ENCODE measurements at places on chromosomes 6 and 20.

DNA sequence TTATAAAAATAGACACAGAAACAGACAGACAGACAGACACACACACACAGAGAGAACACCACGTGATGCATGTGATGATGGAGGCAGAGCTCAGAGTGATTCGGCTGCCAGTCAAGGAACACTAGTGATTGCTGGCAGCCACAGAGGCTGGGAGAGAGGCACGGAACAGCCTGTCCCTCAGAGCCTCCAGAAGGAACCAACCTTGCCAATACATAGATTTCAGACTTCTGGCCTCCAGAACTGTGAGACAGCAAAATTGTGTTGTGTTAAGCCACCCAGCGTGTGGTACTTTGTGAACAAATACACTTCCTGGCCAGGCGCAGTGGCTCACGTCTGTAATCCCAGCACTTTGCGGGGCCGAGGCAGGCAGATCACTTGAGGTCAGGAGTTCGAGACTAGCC lies 9.5 kb upstream of the PARD6B start:
- no peak for DNase-seq

DNA sequence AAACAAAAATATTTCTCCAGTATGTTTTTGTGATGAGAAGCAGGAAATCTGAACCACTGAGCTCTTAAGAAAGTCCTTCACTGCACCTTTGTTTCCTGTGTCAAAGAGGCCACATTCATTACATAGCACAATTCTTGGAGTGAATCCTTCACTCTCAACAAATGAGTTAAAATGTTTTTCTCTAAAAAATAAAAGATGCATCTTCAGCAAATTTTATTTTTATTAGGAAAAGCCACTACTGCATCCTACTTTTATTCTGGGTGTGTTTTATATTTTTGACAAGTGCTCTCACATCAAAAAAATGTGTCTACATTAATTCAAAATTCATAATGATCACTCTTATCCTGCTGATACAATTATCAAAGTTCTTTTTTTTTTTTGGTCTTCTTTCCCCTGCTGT lies 76.3 kb downstream of the PLCB4 start:
- DNase-seq = no peak

GRCh38 chr6:16982807-16983206 lies 119.0 kb upstream of the STMND1 start:
- peak; percentile 38 for DNase-seq

GRCh38 chr6:130385064-130385695 lies 19.4 kb downstream of the TMEM200A start:
- DNase-seq = no peak

- DNase-seq = no peak
These were observed 12.5 kb downstream of the ATRN start for GRCh38 chr20:3483309-3483708.

DNA sequence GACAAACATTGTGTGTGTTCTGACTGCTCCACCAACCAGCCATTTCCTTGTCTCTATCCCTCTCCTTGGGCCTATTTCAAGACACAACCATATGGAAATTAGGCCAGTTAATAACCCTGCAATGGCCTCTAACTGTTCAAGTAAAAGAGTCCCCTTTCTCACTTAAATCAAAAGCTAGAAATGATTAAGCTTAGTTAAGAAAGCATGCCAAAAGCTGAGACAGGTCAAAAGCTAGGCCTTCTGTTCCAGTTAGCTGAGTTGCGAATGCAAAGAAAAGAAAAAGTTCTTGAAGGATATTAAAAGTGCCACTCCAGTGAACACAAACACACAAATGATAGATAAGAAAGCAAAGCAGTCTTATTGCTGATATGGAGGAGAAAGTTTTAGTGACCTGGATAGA lies 22.5 kb downstream of the SERINC1 start:
- no peak for DNase-seq

GRCh38 chr20:53579266-53579580 lies 14.4 kb downstream of the ZNF217 start:
- no peak for DNase-seq

DNA sequence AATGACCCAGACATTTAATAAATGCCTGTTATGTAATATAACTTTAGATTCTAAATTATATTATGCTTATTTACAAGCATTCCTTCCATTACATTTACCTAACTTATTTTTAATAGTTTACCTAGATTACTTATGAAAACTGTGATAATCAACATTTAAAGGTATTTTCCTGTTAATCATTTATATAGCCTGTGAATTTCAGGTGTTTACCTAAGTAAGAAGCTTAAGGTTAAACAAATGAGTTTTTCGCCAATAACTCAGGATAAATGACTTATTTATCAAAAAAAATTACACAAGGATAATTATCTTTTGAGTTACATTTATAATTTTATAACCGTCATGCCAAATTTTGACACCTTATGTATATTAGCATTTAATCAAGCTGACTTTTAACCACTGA lies 35.5 kb downstream of the UBD start:
- DNase-seq = no peak

DNA sequence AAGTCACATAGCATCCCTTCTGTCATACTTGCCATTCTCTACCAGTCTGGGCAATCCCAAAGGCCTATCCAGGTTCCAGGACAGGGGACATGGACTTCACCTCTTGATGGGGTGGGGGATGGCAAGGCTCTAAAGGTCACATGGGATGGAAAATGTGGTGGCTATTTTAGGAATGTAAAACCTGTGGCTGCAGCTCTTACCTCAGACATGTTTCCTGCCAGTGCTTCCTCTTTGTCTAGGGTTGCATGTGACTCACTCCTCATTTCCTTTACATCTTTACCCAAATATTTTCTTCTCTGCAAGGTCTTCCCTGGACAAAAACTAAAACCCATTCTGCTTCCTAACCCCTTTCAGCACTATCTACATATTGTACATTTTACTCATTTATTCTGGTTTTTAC lies 135.7 kb downstream of the BTBD3 start:
- DNase-seq = peak; percentile 15

GRCh38 chr6:74733830-74734620 lies 471.8 kb downstream of the COL12A1 start:
- DNase-seq = no peak

GRCh38 chr20:22453244-22454080 lies 130.9 kb downstream of the FOXA2 start:
- DNase-seq = peak; percentile 8

- DNase-seq = no peak
These were observed 41.6 kb downstream of the MRAP2 start for GRCh38 chr6:84074988-84075781.

DNA sequence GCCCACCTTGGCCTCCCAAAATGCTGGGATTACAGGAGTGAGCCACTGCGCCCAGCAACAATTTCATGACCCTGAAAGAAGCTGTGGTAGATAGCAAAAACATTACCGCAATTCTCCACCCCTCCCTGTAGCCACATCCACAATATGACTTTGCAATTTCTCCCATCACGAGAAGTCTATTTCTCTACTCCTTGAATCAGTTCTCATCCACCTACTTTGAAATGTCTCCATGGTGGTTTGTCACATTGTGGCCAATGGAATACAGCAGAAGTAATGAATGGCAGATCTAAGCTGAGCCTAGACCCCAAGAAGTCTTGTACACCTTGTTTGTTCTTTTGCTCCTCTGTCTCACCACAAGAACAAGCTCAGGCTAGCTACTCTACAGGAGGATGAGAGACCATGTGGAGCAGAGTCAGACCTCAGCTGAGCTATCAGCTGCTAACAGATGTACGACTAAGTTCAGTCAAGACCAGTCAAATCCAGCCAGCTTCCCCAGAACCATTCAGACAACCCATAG lies 6.3 kb downstream of the OXT start:
- no peak for DNase-seq

DNA sequence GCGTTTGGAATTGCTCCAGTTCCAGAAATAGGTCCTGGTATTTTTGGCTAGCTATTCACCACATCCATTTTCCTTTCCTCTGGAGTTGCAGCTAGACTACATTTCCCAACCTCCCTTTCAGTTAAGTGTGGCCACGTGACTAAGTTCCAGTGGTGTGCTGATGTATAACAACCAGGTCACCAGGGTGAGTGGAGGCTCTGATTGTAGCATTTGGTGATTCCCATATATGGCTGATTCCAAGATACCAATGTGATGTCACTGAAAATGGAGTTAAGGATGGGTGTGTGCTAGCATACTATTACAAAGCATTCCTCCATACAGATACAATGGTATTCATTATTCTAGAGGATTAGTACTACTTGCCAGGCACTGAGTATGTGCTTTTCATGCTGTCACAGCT lies 49.7 kb upstream of the STK35 start:
- DNase-seq = no peak

- no peak for DNase-seq
These were observed 19.5 kb downstream of the ANKRD60 start for GRCh38 chr20:58208944-58209343.

GRCh38 chr6:137846274-137846673 lies 20.8 kb upstream of the TNFAIP3 start:
- DNase-seq = no peak

DNA sequence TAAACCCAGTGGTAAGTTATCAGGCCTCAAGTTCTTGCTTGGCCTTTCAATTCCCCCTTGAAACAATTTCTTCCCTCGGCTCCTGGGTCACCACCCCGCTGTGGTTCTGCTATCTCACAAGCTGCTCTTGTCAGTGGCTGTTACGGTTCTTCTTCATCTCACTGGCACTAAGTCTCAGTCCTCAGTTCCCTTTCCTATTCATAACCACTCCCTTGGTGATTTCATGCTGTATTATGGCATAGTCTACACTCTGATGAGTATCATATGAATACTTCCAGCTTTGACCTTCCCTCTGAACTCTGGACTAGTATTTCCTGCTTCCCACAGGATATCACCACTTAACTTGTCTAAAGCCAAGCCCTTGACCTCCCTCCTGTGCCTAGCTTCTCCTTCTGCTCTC lies 7.9 kb downstream of the TAAR1 start:
- DNase-seq = no peak

- DNase-seq = no peak
These were observed 453.0 kb upstream of the SULF2 start for GRCh38 chr20:48238326-48238725.

DNA sequence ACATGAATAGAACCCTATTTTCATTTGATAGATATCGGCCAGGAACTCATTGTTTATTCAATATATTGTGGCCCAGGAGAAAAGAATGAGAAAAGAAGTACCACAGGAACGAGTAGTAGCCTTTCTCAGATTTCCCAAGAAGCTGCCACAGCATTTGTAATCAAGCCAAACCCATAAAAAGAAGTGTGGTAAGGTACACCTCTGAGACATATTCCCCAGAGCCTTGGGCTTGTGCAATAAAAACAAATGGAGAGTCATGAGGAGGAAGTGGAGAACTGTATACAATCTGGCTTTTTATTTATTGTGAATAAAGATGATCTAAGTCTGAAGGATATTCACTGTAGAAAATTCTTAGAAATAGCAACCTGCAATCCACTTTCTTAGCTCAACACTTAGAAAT lies 36.7 kb downstream of the KIF6 start:
- DNase-seq = no peak

- no peak for DNase-seq
These were observed 388.2 kb upstream of the SYNCRIP start for GRCh38 chr6:86030875-86031274.

- DNase-seq = no peak
These were observed 25.1 kb downstream of the RRAGD start for GRCh38 chr6:89386917-89387491.

DNA sequence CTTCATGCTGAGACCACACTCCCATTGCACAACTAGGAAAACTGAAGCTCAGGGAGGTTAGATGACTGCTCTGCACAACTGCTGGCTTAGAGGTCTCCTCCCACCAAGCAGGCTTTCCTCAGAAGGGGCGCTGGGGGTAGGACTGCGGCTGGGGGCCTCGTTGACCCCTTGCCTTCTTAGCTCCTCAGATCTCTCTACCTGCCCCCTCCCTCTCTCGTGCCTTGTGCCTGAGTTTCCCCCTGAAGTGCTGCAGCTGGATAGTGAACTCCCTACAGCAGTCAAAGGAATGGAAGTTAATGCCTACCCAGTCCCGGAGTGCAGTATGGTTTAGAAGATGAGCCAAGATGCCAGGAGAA lies 149.8 kb downstream of the GRM4 start:
- DNase-seq = no peak

- no peak for DNase-seq
These were observed 49.1 kb downstream of the TXLNB start for GRCh38 chr6:139242457-139243240.

- no peak for DNase-seq
These were observed 2.4 kb upstream of the GCLC start for GRCh38 chr6:53547166-53547810.

DNA sequence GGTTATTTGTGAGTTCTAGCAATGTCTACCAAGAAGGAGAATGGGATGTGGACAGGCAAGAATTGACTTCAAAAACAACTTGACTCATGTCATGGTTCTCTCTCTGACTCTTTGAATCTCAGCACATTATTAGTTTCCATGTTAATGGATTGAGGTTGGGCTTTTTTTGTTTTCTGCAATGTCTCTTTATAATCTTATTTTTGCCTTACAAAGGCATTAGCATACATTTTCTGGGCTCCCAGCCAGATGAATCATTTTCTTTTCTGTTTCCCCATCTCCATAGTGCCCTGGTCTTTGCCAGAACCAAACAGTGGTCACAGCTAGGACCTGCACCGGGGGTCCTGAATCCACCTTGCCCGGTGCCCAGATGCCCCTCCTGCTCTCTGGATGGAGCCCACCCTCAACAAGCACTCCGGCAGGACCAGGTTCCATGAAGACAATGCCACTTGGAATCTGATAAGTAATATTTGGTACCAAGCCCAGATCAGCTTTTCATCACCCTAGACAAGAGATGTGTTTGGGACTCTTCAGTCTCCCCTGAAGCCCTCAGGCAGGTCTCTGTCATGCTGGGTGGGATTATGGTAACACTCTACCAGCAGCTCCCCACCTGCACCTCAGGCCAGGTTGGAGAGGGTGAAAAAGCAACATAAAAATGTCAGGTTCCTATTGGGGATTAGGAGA lies 266.7 kb upstream of the SULF2 start:
- DNase-seq = no peak

GRCh38 chr6:158706369-158706982 lies 56.6 kb downstream of the SYTL3 start:
- DNase-seq = peak; percentile 29

DNA sequence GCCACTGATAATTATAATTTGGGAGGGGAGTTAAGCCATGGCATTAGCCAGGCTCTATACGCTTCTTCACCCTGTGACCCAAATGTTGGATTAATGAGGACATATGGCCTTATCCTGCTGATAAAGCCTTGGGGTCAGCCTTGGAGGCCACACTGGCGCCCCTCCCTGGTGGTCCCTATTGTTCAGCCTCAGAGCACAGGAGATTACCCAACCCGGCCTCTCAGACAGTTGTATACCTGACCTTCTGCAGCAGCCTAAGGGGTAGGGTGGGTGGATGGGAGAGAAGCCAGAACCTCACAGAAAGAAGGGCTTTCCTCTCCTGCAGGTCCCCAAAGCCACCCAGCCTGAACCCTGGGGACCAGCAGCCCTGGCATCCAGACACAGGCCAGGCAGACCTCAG lies 76.8 kb downstream of the LINC00237 start:
- DNase-seq = no peak

- DNase-seq = no peak
These were observed 195.5 kb upstream of the PDE10A start for GRCh38 chr6:165858586-165858985.

GRCh38 chr6:74574794-74575193 lies 631.1 kb downstream of the COL12A1 start:
- DNase-seq = no peak

GRCh38 chr6:106143665-106144064 lies 57.5 kb downstream of the PRDM1 start:
- no peak for DNase-seq
